GM12878 (cell line): ENCODE measurements at places on chromosomes 2 and 18. TPM values are rescaled to one million over a fixed set of nuclear protein-coding genes. Genes with fewer than 3 reads are reported as not detected.

GRCh38 chr2:222561817-222562645, 93.9 kb downstream of the FARSB start:
- H3K4me1 ChIP-seq: no peaks in the 10 kb centered on the region
- DNase-seq: peak; percentile 13
- H3K36me3 ChIP-seq: peaks cover 14% of the 10 kb centered on the region
- no peak overlapping the region for H3K4me3 ChIP-seq
- H3K27ac ChIP-seq: no peak overlapping the region

- DNase-seq: no peak
- H3K4me3 ChIP-seq: no peak overlapping the region
- no peak overlapping the region for H3K27ac ChIP-seq
- no peaks in the 10 kb centered on the region for H3K27me3 ChIP-seq
Measured at GRCh38 chr2:227655454-227655853, 11.2 kb upstream of the SCYGR5 start.

DNA sequence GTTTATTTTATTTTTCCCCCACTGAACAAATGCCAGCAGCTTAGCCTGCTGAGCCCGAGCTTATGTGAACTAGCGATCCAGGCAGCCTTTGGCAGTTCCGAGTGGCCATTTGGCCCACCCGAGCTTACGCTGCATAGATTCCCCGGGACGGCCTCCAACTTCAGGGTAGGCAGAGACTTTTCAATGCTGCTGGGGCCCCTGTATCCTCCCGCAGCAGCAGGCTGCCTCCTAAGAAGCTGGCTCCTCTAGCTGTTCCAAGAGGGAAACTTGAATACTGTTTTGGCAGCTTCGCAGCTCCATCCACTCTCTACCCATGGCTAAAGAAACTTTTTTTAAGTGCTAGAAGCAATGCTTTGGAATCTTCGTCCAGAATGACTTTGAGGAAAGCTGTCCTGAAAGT, 295.2 kb downstream of the SS18 start:
- no peaks in the 10 kb centered on the region for H3K27me3 ChIP-seq
- DNase-seq: no peak
- no peak overlapping the region for H3K27ac ChIP-seq
- H3K36me3 ChIP-seq: no peaks in the 10 kb centered on the region

DNA sequence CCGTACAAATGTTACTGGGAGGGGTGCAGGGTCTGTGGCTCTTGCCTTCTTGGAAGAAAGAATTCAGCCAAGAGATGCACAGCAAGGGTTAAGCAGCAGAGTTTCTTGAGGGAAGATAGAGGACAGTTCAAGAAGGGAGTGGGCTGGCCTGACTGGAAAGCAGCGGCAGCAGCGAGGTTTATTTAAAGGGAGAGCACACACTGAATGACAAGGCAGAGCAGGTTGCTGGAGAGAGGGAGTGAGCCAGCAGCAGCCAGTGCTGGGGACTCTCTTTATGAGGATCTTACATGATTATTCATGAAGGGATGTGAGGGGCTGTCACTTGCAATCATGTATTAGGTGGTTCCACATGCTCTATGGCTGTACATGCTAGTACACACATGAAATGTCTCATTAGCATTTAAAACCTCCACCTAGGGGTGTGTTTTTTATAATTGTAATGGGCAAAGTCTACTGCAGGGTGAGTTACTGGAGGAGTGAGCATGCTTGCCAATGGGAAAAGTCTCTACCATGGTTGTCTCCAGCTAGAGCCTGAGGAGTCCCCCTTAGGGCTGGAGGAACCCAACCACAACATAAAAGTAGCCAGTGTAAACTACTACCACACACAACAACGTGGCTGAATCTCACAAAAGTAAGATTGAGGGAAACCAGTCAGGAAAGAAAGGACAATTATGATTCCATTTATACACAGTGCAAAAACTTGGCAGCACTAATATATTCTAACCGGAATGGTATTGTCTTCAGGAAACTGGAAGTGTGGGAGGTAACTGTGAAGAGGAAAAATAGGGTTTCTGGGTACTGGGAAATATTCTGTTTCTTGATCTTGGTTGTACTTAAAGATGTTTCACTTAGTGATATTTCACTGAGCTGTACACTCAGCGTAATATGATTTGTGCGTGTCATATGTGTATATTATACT, 87.6 kb upstream of the FAM110C start:
- H3K4me1 ChIP-seq: no peaks in the 10 kb centered on the region
- DNase-seq: no peak
- H3K27me3 ChIP-seq: no peaks in the 10 kb centered on the region
- no peak overlapping the region for H3K4me3 ChIP-seq
- H3K36me3 ChIP-seq: no peaks in the 10 kb centered on the region
- no peak overlapping the region for H3K27ac ChIP-seq

DNA sequence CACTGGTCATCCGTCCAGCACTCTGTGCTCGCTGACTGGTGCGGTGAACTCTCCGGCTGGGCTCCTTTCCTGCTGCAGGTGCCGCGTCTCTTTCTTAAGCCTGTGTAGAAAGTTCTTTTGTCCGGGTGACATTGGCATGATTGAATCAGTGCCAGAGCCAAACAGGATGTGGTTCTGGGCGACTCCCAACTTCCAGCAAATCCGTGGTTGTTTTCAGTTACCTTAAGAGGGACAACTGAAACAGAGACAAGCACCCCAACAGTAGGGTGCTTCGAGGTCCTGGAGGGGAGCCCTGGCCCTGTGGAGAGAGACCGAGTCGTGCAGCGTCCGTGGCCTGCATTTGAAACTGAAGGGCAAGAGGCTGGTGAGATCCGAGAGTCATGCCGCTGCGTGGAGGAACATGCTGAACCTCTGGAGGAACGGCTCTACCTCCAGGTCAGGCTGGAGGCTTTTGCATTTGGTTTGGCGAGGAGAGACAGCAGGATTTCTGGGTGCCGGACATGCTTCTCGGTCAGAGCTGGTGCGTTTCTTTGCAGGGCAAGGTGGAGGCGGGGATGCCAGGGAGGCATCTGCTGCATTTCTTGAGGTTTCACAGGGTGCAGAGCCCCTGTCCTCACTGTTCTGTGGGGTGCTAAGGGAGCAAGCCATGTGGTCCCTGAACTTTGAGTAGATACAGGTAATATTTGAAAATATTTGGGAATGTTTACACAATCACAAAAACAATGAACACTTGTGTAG, 26.8 kb downstream of the SH3BP4 start:
- no peak overlapping the region for H3K27ac ChIP-seq
- no peaks in the 10 kb centered on the region for H3K27me3 ChIP-seq
- no peak for DNase-seq
- no peak overlapping the region for H3K4me3 ChIP-seq
- H3K36me3 ChIP-seq: no peaks in the 10 kb centered on the region
- H3K4me1 ChIP-seq: no peaks in the 10 kb centered on the region

DNA sequence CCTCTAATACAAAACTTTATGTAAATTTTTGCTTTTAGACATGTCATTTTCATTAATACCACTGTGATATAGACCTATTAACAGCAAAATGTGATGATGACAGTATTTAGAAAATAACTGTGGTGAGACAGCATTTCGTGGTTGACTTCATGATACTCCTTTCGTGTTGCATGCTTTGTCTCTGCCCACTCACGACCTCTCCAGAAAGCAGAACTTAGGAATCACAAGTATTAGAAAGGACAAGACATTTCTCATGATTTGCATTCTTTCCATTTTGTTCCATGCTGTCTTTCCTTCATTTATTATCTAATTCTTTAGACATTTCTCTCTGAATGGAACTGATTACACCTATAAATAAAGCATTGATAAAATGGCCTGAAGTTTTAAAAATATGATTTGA, 85.2 kb upstream of the POU3F3 start:
- no peaks in the 10 kb centered on the region for H3K4me1 ChIP-seq
- H3K4me3 ChIP-seq: no peak overlapping the region
- H3K36me3 ChIP-seq: no peaks in the 10 kb centered on the region
- DNase-seq: no peak

The PSMG2 gene
- 172 and 174 TPM in 2 replicates for polyA plus RNA-seq
